ENCODE measurements at places on chromosomes 3 and 15. TPM values are rescaled to one million over a fixed set of nuclear protein-coding genes. Genes with fewer than 3 reads are reported as not detected.

GRCh38 chr3:12828751-12829150, 12.6 kb downstream of the RPL32 start:
- H3K27ac ChIP-seq, result no peak overlapping the region
- no peak for DNase-seq
- no peaks in the 10 kb centered on the region for H3K27me3 ChIP-seq

- H3K4me3 ChIP-seq, result no peak overlapping the region
- H3K27me3 ChIP-seq, result no peaks in the 10 kb centered on the region
- no peak for DNase-seq
- no peaks in the 10 kb centered on the region for H3K4me1 ChIP-seq
Observed at GRCh38 chr3:15726881-15727280, 70.9 kb downstream of the ANKRD28 start.

GRCh38 chr3:96863129-96863740, 48.8 kb downstream of the EPHA6 start:
- DNase-seq, result no peak
- H3K27ac ChIP-seq, result no peak overlapping the region
- no peaks in the 10 kb centered on the region for H3K36me3 ChIP-seq
- H3K4me3 ChIP-seq, result no peak overlapping the region

DNA sequence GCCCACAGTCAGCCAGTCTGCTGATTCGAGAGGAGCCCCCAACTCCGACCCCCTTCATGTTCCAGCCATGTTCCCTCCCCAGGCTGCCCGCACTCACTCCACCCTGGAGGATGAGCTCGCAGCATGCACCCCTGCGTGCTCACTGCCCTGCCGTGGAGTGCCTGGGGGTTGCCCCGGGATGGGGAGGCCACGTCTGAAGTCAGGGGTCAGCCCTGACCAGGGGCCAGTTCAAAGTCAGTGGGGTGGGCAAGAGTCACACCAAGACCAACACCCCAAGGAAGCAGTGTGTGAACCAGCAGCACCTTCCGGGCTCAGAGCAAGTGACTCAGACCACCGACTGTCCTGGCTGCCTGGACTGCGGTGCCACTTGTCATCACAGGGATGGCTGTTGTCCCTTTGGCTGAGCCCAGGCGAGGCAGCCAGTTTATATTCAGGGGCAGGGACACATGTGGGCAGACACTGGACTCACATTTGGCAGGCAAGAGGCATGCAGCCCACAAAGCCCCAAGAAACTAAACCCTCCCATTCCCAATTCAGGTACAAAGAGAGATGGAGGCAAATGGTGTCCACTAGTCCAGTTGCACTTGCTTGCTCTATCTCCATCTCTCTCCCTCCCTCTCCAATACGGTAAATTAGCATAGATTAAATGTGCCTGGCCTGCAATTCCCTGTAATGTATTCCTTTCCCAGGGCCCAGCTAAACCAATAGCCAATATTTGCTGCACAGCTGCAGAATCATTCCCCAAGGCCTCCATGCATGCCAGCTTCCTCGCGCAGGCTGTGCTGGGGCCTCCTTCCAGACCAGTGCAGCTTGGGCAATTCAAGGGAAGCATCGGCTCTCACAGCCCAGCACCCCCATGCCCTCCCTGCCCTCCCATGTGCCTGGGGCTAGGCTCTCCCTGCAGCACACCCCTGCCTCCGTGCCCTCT, 135.7 kb upstream of the IQSEC1 start:
- H3K4me3 ChIP-seq, result no peak overlapping the region
- peaks cover 44% of the 10 kb centered on the region for H3K27me3 ChIP-seq
- peaks cover 2% of the 10 kb centered on the region for H3K36me3 ChIP-seq
- H3K4me1 ChIP-seq, result peaks cover 3% of the 10 kb centered on the region
- H3K27ac ChIP-seq, result no peak overlapping the region
- DNase-seq, result no peak

- H3K4me3 ChIP-seq, result no peak overlapping the region
- no peak for DNase-seq
- H3K4me1 ChIP-seq, result no peaks in the 10 kb centered on the region
- H3K27ac ChIP-seq, result no peak overlapping the region
- H3K27me3 ChIP-seq, result no peaks in the 10 kb centered on the region
Observed at GRCh38 chr3:188684276-188684675, 487.5 kb upstream of the TPRG1 start.

GRCh38 chr3:10244009-10244408, 4.2 kb upstream of the TATDN2 start:
- peaks cover 3% of the 10 kb centered on the region for H3K36me3 ChIP-seq
- no peaks in the 10 kb centered on the region for H3K27me3 ChIP-seq
- H3K4me1 ChIP-seq, result peaks cover 43% of the 10 kb centered on the region
- no peak overlapping the region for H3K4me3 ChIP-seq
- no peak for DNase-seq
- peak overlapping the region; percentile 87 for H3K27ac ChIP-seq

DNA sequence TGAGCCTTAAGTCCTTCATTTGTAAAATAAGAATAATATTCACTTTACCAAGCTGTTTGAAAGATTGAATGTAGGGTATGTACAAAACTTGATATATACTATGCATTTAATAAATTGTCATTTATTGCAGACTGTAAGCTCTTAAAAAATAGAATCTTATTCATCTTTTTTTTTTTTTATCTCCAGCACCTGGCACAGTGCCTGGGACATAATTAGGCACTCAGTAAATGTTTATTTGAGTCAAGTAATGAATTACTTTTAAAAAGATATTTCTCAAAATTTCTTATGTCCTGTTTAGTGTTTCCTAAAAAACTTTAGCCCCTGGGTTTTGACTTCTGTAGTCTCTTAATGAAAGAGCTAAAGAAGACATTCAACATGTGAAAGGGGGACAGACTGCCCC, 71.7 kb downstream of the TOP2B start:
- no peak overlapping the region for H3K4me3 ChIP-seq
- peaks cover 6% of the 10 kb centered on the region for H3K4me1 ChIP-seq
- no peak for DNase-seq
- no peaks in the 10 kb centered on the region for H3K27me3 ChIP-seq
- H3K27ac ChIP-seq, result peak overlapping the region; percentile 57

DNA sequence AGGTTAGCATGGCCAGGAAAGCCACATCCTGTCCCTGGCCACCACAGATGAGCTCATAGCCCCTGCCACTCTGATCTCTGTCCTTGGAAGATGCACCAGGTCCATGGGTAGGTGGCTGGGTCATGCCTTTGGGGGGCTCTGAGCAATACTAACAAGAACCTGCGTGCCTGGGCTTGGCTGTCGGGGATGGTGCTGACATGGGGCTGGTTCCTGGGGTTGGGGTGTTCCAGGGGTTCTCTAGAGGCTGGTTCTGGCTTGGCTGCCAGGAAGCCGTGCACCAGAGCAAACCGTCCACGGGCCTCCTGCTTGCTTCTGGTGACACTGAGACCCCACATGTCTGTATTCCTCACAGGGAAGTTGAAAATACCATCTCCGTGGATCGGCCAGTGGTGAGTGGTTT, 44.1 kb downstream of the CAPN3 start:
- H3K4me1 ChIP-seq, result no peaks in the 10 kb centered on the region
- no peaks in the 10 kb centered on the region for H3K27me3 ChIP-seq
- DNase-seq, result no peak

GRCh38 chr3:62329971-62330370, 43.4 kb downstream of the FEZF2 start:
- no peaks in the 10 kb centered on the region for H3K36me3 ChIP-seq
- no peaks in the 10 kb centered on the region for H3K27me3 ChIP-seq
- H3K4me1 ChIP-seq, result no peaks in the 10 kb centered on the region

DNA sequence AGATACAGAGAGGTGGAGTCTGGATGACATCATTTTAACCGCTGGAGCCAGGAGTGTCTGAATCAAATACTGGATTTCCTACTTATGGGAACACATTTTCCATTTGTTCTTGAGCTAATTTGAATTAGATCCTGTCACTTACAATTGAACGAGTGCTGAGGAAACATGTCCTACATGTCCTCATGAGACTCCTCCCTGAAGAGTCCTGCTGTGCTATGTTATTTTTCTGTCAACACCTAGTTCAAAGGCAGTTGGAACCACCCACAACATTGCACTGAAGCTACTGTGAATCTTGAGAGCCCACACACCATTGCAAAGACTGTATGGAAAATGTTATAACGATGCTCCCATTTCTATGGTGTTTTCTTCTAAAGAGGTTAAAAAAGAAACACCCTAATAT, 123.5 kb upstream of the CRBN start:
- H3K36me3 ChIP-seq, result no peaks in the 10 kb centered on the region
- no peak for DNase-seq
- H3K4me1 ChIP-seq, result peaks cover 6% of the 10 kb centered on the region
- no peak overlapping the region for H3K27ac ChIP-seq

- peak; percentile 10 for DNase-seq
- H3K4me1 ChIP-seq, result peaks cover 9% of the 10 kb centered on the region
- H3K27me3 ChIP-seq, result no peaks in the 10 kb centered on the region
Observed at GRCh38 chr3:123155471-123156011, 46.2 kb upstream of the SEC22A start.

GRCh38 chr3:105656651-105657504, 211.9 kb downstream of the CBLB start:
- H3K27me3 ChIP-seq, result no peaks in the 10 kb centered on the region
- no peak overlapping the region for H3K4me3 ChIP-seq
- H3K4me1 ChIP-seq, result peaks cover 7% of the 10 kb centered on the region
- peaks cover 35% of the 10 kb centered on the region for H3K36me3 ChIP-seq
- no peak for DNase-seq
- H3K27ac ChIP-seq, result no peak overlapping the region

DNA sequence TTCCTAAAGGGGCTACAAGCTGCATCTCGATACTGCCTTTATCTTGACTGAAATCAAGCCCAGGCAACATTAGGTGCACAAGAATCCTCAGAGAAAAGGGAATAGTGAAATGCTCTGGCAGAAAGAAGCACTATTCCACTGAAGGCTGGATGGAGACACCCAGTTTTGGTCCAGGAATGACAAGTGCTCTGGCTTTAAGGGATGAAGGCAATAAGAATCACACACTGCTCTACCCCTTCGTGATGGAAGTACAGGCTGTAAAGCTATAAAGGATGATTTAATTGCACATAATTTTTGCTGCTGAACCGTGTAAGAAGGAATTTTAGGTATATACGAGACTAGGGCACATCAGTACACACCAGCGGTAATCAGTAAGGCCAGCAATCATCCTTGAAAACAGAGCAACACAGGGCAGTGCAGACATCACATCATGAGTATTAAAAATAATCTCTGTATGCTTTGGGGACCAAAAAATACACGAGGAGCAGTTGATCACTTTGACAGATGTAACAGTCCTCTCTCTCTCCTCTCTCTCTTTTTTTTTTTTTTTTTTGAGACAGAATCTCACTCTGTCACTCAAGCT, 414.6 kb upstream of the TBL1XR1 start:
- peaks cover 15% of the 10 kb centered on the region for H3K4me1 ChIP-seq
- no peak overlapping the region for H3K4me3 ChIP-seq
- no peaks in the 10 kb centered on the region for H3K27me3 ChIP-seq
- no peaks in the 10 kb centered on the region for H3K36me3 ChIP-seq
- DNase-seq, result no peak

Gene C3orf70
- not detected for total RNA-seq

Gene GADL1
- not detected for total RNA-seq

Gene PARP9
- total RNA-seq, result 21.5 TPM
